ENCODE measurements at places on chromosomes 2 and 18.

DNA sequence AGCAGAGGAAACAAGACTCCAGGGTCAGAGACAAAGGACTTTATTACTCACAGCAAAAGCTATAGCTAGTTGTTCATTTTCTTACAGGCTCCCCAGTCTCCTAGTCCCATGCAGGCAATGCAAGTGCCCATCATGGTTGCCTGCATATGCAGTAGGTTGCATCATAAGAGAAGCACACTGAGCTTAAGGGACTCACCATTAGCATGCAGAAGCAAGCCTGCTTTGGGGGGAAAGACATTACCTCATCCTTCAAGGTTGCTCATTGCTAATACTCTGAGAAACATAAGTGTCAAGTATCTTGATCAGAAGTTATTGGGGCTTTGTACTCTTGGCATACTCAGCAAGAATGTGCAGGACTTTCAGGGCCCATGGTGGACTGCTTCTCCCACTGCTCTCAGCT lies 114.6 kb upstream of the CCDC68 start:
- no peak for DNase-seq

DNA sequence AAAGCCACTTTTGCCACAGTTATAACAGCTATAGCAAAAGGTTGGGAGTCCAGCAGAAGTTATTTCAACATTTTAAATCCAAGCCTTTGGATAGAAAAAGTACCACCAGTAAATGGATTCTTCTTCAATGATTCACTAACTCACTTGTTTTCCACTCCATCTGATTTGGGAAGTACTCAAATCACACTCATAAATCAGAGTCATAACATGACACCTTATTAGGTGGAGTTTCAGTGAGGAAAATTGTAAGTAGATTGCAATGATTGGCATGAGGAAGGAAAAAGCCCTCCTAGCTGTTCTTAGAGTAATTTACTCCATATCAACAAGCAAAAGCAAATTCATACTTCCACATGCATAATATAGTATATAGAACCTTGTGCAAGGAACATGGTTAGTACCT lies 132.9 kb downstream of the NR4A2 start:
- no peak for DNase-seq

DNA sequence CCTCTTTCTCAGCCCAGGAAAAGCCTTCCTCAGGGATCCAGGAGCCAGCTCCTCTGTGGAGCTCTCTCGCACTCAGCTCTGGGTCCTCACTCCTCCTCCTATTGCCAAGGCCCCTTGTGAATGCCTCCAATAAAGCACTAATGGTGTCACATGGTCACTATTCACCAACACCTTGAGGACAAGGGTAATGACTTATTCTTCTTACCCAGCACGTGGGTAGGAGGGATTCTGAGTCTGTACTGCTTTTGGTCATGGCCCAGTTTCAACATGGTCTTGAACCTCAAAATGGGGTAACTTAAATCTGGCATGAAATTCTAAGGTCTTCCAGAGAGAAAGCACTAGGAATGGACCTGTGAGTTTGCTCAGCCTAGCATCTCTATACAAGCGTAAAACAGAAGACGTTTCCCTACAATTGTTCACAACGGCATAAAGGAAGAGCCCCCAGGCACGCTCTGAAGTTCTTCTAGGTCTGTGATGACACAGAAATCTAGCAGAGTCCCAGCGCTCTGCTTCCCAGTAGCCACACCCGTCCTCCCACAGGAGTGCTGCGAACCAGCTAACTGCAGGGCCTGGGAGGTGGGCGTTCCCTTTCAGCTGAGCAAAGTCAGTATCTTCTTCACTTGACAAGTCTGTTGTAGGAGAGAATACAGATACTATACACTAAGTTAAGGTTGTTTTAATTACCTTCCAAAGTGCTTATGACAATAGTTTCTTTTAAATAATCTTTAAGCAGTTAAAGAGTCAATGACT lies 14.6 kb upstream of the KIDINS220 start:
- no peak for DNase-seq

DNA sequence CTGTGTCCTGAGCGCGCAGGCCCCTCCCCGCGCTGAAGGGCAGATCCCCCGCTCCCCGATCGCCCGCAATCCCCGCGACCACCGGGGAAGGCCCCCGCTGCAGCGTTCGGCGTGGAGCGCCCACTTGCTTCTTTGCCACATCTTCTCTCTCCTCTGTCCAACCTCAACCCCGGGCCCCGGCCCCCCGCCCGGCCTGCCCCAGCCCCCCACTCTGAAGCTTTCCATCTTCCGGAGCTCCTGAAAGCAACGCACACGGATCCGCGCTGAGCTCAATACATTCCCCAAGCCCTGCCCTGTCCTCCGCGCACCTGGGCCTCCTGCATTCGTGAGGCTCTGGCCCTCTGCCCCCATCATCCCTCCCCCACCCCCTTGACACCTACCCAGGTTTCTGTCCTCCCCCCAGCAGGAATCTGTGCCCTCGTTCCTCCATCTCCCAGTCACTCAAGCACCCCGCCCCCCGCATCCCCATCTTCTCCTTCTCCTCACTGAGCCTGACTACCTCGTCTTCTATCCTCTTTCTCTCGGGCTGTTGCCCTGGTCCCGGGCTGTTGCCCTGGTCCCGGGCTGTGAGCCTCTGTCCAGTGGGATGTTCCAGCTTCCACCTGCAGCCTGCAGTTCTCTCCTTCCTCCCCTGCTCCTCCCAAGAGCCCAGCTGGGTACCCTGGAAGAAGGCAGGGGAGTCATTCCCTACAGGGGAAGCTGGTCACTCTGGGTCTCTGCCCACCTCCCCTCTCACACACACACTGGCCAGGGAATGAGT lies 7.8 kb downstream of the SPEG start:
- DNase-seq: peak; percentile 40

GRCh38 chr2:190670182-190670946 lies 21.5 kb downstream of the NAB1 start:
- no peak for DNase-seq

DNA sequence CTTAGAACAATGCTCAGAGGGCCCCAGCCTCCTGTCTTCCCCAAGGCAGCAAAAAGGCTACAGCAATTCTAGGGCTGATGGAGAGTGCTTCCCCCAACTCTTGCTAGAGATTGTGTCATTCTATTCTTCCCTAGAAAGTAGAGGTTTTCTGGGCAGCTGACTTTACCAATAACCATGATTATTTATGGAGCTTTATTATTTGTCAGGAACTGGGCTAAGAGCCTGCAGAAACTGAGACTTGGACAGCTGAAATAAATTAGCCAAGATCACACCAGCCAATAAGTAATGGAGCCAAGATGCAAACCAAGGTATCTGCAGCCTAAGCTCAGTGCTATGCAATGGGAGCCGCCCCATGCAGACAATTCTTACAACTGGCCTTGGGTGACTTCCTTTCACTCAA lies 84.8 kb downstream of the CCBE1 start:
- DNase-seq: no peak

GRCh38 chr18:56511996-56512395 lies 126.4 kb downstream of the TXNL1 start:
- no peak for DNase-seq

DNA sequence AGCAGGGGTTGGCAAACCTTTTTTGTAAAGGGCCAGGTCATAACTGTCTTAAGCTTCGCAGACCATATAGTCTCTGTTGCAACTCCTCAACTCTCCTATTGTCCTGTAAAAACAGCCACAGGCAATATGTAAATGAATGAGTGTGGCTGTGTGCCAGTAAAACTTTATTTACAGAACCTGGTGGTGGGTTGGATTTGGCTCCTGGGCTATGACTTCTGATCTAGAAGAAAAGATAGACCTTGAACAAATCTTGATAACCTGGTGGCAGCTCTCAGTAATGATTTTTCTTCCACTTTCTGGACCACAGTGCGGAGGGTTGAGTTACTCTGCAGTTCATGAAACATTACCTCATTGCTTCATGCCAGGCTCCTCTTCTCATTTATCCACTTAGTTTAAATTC lies 139.3 kb downstream of the MYCN start:
- no peak for DNase-seq

DNA sequence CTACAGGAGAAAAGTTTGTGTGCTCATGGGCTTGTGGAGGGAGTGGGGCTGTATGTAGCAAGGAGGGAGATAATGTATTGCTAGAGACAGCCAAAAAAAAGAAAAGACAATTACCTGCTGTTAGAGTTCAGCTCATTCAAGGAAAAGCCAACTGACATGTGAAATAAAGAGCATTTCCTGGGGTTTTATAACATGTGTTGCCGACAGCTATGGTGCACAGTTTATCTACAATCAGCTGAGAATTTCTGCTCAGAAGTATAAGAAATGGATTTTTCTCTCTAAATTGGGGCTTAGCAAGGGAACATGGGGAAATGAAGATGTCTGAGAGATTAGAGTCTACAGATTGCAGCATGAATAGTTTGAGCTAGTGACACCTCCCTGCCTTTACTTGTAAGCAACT lies 674.1 kb downstream of the SUCLG1 start:
- DNase-seq: no peak

DNA sequence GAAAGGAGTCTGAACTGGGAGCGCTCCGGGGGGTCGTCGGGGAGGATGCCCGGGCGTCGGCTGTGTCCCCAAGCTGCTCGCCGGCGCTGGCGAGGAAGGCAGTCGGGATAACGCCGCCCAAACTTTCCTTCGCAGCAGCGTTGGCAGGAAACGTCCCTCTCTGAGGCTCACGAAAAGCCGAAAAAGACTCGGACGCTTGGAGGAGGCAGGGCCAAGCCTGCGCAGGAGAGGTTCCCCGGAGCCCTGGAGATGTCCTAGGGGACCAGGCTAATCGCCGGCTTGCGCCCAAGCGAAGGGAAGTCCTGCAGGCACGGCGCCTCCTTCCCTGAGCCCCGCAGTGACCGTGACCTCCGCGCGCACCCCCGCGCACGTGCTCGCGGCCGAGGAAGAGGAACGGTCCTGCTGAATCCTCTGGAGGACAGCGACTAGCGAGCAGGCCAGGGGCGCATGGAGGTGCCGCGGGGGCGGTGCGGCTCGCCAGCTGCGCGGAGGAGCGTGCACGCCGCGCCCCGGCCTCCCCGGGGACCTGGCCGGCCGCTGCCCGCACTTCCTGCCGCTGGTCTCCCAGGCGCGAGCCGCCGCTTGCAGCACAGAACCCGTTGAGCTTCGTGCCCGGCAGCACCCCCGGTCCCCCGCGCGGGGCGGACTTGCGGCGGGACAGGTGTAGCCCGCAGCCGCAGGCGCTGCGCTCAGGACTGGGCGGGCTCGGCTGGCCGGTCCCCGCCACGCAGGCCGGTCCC lies at the start of gene SH3RF3:
Gene SH3RF3 (plus strand): TSS at position 590 of the 740 bp plus-strand sequence.
- DNase-seq: peak; percentile 84

DNA sequence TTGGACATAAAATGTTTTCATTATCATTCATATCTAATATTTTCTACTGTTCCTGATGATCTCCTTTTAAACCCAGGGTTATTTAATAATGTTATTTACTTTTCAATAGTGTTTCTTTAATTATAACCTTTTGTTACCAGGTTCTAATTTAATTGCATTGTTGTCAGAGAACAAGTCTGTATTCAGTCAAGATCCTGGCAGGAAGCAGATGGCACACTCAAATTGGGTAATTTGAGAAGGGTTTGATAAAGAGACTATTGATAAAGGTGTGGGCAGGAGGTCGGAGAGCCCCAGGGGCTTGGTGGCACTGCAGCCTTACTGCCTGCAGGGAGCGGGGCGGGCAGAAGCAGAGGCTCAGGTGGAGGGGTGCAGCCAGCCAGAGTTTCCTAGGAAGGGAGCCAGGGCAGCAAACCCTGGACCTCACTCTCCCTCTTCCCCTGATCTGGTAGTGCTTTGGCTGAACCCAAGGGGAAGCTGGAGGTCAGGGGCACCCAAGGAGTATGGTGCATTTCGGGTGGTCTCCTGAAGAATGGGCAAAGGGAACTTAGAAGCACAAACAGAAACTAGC lies 2.3 kb upstream of the KIF1A start:
- no peak for DNase-seq

DNA sequence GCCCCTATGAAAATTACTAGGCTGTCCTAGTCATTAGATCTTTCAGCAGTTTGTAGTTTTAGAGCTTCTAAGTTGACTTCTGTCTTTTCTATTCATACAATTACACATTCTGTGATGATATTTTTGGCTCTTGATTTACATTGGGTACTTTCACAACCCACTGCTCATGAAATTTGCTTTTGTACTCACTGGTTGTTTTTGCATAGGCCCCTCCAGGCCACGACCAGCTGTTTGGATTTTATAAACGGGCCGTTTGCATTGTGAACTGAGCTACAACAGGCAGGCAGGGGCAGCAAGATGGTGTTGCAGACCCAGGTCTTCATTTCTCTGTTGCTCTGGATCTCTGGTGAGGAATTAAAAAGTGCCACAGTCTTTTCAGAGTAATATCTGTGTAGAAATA lies 193.8 kb downstream of the RPIA start:
- DNase-seq: no peak

DNA sequence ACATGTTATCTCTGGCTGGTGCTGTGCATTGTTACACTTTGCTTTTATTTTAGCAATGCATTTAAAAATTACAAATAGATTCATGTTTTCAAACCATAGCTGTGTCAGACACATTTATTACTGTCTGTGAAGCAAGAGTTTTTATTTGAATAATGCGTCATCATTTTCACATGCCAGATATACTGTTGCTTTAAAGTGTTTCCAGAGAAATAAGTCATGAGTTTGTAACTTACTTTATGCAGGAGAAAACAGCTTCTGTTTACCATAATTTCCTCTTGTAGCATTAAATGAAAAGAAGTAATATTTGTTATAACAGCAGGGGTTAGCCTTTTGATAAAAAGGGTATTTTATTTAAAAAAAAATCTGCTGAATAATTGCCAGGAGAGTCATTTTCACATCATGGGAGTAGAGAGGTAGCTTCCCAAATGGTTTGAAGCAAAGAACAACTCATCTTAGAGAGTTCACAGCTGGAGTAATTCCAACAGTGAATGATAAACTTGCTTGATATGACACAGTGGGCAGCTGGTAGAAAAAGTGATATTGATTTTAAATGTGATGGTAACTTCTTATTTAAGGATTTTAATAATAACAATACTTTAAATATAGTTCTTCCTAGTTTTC lies 1274.5 kb upstream of the CRIM1 start:
- DNase-seq: no peak

GRCh38 chr2:232728785-232729184 lies 31.7 kb downstream of the GIGYF2 start:
- DNase-seq: no peak

- DNase-seq: no peak
These were observed 20.3 kb upstream of the RBBP8 start for GRCh38 chr18:22912835-22913234.

DNA sequence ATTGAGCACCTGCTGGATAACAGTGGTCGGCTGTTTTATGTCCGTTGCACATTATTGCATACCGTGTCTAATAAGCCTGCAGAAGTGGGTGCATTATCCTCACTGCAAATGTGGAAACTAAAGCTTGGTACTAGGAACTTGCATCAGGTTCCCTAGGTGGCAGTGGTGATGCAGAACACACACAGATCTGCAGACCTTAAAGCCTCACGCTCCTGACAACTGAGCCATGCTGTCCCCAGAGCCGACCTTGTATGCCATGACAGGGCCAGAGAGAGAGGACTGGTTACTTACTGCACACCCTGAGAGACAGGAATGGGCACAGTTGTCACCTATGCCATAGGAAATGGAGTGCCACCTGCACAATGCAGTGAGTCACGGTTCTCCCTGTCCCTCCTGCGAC lies 151.8 kb downstream of the SH3RF3 start:
- no peak for DNase-seq
